ENCODE measurements at places on chromosomes 7 and 10.

GRCh38 chr10:89793649-89794254 lies 92.4 kb downstream of the KIF20B start:
- DNase-seq = peak; percentile 62

- no peak for DNase-seq
Observed at GRCh38 chr7:2729031-2729892, 41.3 kb downstream of the AMZ1 start.

DNA sequence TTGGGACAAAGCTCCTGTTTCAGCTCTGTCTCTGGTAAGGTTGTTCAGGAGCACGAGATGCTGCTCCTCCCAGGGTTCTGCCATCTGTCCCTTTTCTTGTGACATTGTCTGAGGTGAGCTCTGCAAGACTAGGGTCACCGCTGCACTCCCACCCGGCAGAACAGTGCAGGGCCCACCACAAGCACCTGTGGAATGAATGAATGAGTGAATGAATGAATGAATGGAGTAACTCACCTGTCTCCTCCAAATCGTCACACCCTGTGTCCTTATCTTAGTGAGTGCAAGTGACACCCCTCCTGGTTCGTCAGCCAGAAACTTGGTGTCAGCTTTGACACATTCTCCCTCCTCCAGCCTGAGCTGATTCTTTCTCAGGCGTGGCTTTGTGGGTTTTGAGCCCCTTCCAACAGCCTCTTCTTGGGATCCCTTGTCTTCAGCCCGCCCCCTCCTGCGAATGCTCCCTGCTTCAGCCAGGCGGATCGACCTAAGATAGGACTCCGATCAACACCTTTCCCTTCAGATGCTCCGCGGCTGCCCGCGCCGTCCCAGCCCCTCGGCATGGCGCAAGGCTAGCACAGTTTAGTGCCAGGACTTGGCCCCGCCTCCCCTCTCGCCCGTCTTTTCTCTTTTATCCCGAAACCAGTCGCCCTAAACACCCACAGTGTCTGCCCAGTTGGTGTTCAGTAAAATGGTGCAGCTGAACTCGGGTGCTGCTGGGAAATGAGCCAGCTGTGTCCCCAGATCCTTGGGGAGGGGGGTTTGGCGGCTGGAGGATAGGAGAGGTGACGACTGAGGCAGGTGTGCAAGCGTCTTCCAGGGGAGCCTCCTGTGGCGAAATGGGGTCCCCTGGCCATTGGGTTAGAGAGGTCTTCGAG lies 89.3 kb downstream of the BEND7 start:
- DNase-seq = no peak

GRCh38 chr10:81108516-81109199 lies 571.0 kb downstream of the SH2D4B start:
- DNase-seq = no peak

DNA sequence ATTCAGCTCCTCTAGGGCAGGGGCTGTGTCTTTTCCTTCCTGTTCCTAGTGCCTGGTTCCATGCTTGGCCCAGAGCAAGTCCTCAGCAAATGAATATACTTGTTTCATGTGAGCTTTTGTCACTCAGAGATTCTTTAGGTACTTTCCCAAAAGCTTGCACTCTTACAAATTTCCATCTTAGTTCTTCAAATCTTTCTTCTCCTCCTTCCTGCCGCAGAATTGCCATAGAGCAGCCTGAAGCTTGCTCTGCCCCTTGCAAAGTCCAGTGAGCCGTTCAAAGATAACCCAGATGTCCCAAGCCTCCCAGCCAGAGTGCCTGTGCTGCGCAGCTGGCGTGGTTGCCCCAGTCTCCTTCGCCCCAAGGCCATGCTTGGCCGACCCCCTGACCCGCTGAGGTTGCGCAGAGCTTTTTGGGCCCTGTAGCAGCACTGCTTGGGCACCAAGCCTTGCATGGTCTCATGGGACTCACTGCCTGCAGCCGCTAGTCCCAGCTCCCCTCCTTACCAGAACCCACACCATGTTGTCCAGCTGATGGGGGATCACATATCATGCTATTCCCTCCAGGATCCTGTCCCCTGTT lies 20.7 kb downstream of the CHST3 start:
- no peak for DNase-seq

GRCh38 chr7:845091-845490 lies 12.8 kb downstream of the SUN1 start:
- DNase-seq = no peak

- DNase-seq = no peak
Observed at GRCh38 chr7:10950494-10950893, 23.2 kb upstream of the PHF14 start.

- DNase-seq = no peak
Observed at GRCh38 chr10:35540296-35541164, 64.6 kb upstream of the GJD4 start.

DNA sequence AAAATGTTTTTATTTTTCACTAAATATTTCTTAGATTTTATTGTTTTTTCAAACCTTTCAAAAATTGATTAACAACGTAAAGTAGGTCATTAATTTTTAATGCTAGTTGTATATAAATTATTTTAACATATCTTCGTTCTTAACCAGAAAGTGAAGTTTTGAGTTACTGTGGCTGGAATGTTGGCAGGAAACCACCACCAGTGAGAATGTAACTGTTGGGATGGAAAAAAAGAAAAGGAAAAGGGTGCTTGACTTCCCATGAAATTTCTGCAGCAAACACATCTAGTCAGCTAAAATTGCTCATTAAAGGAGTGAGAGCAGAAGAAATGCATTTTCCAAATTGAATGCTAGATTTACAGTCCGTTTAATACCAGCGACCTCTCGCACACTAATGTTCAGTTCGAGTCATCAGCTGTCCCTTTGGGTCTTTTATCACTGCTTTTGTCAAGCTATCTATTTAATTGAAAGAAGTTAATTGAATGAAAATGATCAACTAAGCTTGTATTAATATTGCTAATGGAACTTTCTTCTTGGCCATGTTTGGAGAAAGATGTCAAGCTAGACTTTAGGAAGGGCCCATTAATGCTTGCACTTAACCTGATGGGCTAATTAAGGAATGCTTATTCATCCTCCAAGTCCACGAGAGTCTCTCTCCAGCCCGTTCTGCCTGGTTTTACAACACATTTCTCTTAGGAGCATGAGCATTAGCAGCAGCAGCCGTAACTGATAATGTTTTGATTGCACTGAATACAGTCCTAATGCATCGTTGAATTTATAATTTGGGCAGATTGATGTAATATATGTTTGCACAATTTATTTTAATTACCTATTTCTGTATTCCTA lies 70.1 kb downstream of the UBE3C start:
- DNase-seq = no peak

DNA sequence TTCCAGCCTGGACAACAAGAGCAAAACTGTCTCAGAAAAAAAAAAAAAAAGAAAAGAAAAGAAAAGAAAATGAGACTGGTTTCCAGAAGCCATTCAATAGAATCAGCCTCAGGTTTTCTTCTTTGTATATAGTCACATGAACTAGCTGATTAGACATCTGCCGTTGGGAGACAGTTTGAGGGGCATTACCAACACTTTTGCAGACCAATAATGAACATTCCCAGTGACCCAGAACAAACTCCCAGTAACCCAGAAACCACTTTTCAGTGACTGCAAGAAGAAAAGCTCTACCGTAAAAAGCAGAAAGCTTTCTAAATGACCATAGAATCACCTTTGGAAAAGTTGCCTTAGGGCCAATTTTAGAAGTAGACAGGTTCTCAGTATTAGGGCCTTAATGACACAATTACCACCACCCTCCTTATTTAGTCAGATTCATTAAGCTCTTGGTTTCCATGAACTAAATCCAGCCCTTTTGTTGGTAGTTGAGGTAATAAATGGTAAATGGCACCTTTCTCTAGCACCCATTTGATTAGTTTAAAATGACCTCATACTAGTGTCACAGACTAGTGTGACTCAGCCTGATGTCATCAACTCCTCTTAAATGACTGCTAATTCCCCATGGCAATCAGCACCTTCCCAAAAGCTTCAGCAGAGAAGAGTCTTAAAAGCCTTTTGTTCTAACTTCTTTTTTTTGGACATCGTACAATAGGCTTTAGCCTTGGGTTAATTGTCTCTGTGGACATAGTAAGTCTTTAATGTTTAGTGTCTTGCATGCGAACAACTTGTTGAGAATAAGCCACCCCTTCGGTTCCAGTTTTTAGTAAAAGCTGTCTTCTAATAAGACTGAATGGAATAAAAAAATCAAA lies 33.6 kb upstream of the XRCC2 start:
- DNase-seq = no peak

GRCh38 chr7:50212666-50213621 lies 91.6 kb upstream of the IKZF1 start:
- no peak for DNase-seq

DNA sequence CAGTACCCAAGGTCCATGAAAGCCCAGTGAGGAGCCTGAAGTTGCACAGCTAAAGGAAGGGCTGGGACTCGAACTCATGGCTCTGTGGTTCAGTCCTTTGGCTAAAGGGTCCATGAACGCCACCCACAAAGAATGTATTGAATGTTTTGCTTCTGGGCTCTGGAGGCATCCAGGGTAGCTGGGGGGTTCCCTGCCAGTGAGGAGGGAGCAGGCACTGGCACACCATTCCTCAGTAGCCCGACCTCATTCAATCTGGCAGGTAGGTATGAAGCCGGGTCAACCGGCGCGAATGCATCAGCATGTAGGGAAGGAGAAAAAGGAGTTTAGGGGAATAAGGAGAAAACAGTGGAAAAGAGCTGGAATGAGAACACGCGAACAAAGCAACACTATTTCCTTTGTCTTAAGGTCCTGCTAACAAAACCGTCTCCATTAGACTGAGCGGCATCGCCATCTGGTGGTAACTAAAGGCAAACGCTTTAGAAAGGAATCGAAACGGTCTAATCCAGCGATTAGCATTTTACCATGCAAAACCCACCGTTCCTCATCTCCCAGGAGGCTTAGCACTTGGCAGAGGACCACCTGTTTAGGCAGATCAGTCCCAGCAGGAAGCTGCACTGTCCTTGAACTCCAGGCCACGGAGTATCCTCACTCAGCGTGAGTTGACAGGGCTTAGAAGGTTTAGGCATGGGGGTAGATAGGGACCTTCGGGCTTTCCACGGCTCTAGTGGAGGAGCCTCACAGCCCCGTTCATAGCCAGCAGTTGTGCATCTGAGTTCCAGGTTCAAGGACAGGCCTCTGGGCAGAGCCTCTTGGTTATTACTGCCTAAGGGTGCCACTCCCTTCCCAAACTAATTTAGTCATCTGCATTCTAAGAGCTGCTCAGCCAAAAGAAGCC lies 122.8 kb downstream of the UBE2H start:
- DNase-seq = peak; percentile 67

- no peak for DNase-seq
Observed at GRCh38 chr7:32481921-32482320, 8.3 kb downstream of the LSM5 start.

DNA sequence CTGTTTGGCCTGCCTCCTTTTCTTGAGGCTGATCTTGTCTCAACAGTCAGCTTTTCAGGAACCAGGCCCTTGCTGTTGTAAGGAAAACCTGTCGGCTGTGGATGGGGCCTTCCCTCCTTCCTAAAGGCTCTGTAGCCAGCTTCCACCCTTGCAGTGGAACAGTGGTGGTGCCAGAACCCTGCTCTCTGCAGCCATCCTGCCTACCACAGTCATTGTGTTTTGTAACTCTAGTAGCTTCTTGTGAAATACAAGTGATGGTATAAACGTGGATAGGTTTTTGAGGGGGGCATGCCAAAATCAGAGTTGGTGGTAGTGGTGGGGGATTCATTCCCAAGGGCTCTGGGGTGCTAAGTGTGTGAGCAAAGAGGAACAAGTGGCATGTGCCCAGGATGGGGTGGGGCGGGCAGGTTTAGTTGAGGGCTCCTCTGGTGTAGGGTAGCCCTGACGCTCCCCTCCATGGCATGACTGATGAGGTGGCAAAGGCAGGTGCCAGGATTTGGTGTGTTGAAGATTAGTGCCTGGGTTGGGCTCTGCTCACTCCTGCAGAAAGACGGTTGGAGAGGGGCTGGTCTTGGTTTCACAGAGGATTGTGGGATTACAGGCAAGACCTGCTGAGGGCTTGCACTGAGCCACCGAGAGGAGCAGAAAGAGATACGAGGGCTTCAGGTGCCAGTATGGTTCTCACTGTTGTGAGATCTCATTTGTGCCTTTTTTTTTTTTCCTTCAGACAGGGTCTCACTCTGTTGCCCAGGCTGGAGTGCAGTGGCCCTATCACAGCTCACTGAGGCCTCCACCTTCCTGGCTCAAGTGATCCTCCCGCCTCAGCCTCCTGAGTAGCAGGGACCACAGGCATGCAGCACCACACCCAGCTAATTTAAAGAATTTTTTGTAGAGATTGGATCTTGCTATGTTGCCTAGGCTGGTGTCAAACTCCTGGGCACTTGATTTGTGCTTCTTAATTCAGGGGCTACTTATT lies 7.4 kb downstream of the TSPAN14 start:
- DNase-seq = no peak

DNA sequence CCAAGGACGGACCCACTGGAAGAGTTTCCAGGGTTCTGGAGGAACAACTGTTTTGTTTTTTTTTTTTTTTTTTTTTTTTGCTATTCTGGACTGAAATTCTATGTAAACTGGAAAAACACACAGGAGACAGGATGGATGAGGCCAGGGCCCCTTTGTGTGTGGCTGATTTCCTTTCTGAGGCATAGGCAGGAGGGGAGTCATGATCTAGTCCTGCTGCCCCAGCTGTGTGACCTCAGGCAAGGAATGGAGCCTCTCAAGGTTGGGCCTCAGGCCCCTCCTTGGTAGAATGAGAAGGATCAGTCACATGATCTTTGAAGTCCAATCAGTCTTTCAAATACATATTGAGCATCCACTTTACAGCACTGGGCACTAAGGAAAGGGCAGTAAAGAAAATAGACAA lies 87.6 kb downstream of the SH3PXD2A start:
- no peak for DNase-seq

- DNase-seq = no peak
Observed at GRCh38 chr10:86044029-86044428, 322.6 kb downstream of the GRID1 start.

- no peak for DNase-seq
Observed at GRCh38 chr10:49081547-49082275, 33.6 kb downstream of the VSTM4 start.

- no peak for DNase-seq
Observed at GRCh38 chr10:67492317-67493019, 203.5 kb downstream of the CTNNA3 start.

DNA sequence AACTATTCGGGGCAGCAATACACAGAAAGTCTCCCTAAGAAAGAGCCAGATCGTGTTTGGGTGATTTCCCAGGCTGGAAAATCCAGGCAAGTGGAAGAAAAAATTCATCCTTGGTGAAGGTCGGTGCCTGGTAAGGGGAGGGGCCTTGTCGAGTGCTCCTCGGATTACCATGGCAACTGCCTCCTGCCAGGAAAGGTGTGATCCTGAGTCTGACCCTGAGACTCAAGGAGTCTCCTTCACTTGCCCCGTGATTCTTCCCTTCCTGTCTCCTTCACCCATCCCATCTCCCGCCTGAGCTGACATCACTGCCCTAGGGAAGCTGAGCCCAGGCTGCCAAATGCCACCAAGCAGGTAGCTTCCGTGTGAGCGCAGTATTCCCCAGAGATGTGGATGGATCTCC lies 112.2 kb downstream of the MYL10 start:
- no peak for DNase-seq

- no peak for DNase-seq
Observed at GRCh38 chr10:128377364-128377987, 251.3 kb upstream of the MKI67 start.
